Ovary (tissue), 10 donors: ENCODE measurements at places on chromosomes 4 and X.
A peak's percentile ranks its signal among the peaks of the same experiment; 100 is the strongest.

- H3K4me1 ChIP-seq = no peaks in the 10 kb centered on the region
- no peak overlapping the region for H3K4me3 ChIP-seq
- H3K27me3 ChIP-seq = no peaks in the 10 kb centered on the region
Observed at GRCh38 chr4:65096630-65097029, 573.7 kb downstream of the EPHA5 start.

GRCh38 chr4:39456946-39457763 lies 1.6 kb downstream of the RPL9 start:
- peak overlapping the region; percentile 90 for H3K27ac ChIP-seq

- H3K36me3 ChIP-seq = no peaks in the 10 kb centered on the region
- no peak for DNase-seq
- H3K4me1 ChIP-seq = peaks cover 6% of the 10 kb centered on the region
- no peaks in the 10 kb centered on the region for H3K27me3 ChIP-seq
Observed at GRCh38 chr4:6295495-6295894, 25.8 kb downstream of the WFS1 start.

DNA sequence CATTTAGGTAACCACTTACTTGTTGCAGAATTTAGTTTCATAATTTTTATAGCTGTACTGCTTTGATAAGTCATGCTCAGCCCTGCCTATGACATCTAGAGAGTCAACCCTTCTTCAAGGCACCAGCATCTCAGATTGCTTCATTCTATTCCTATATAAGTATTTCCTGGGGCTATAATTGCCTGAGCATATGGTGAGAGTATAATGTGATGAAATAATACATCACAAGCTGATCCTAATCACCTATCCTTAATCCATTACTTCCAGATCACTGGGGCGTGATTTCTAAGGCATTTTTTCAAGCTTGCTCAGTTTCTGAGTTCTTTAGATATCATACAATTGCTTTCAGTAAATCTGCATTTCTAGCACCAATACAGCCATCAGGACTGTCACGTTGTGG lies 200.0 kb upstream of the NPY2R start:
- DNase-seq = no peak
- no peaks in the 10 kb centered on the region for H3K36me3 ChIP-seq
- no peaks in the 10 kb centered on the region for H3K4me1 ChIP-seq
- H3K27ac ChIP-seq = no peak overlapping the region
- no peak overlapping the region for H3K4me3 ChIP-seq
- H3K27me3 ChIP-seq = no peaks in the 10 kb centered on the region

- no peak overlapping the region for H3K27ac ChIP-seq
- DNase-seq = no peak
- no peak overlapping the region for H3K4me3 ChIP-seq
- no peaks in the 10 kb centered on the region for H3K36me3 ChIP-seq
Observed at GRCh38 chr4:52840531-52841370, 21.4 kb upstream of the RASL11B start.

- DNase-seq = no peak
- no peak overlapping the region for H3K4me3 ChIP-seq
- H3K27ac ChIP-seq = no peak overlapping the region
- H3K36me3 ChIP-seq = no peaks in the 10 kb centered on the region
- H3K27me3 ChIP-seq = no peaks in the 10 kb centered on the region
- H3K4me1 ChIP-seq = peaks cover 2% of the 10 kb centered on the region
Observed at GRCh38 chr4:39505581-39505980, 21.7 kb downstream of the UGDH start.
